ENCODE measurements at places on chromosomes 7 and 10.

DNA sequence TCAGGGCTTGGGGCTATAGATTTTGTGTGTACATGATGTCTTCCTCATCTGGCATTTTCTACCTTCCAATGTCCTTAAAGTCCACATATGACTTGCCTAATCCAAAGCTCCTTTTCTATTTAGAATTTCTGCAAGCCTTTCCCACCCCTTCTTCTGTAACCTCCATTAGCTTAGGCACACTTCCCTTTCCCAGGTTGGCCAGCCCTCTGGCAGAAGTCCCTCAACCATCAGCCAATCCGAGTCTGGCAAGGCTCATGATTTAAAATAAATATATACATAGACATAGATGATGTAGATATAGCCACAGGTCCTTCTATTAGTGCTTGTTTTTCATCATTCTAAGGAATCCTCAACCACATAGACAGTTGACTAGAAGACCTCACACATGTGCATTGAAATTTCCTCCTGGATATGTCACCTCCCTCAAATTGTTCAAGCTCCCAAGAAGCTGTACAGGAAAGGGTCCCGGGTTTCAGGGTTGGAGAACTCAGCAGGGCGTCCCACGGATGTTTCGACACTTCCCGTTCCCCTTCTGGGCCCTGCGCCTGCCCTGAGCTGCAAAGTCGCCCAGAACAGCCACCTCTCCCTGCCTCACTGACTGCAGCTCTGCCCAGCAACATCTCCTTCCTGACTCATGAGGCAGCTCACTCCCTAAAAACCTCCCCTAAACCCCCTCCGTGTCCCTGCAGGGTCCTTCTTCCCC, 20.4 kb upstream of the PIK3AP1 start:
- no peak for DNase-seq

DNA sequence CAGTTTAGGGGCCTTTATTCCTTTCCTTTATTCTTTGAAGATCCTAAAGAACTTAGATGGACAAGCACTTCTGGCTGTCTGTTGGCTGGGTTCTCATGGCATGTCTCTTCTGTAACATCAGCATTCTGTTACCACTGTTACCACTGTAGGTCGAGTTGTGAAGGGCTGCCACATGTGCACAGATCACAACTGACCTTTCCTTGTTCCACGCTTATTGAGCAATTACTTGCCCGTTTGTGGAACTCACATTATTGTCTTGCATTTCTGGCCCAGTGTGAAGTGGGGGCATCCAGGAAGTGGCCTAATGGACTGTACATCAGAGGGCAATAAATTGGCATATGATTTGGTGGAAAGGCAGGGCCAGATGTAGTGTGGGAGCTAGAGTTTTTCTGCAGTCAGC, 23.7 kb downstream of the GBF1 start:
- no peak for DNase-seq

DNA sequence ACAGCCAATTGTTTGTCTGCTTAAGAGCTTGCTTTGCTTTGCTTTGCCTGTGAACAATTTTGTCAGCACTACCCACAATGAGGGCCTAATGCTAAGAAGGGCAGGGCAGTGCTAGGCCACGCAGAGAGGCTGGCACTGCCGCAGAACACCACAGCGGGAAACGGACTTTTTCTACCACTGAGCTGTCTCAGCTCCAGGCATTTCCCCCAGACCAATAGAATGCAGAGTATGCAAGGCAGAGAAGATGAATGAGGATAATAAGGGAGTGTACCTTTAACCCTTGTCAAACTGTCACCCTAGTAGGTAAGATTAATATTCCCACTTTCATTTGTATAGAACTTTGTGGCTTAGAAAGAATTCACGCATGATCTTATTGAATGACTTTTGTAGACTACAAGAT, 104.5 kb downstream of the SH3PXD2A start:
- DNase-seq, result no peak

GRCh38 chr7:104650991-104651640, 322.7 kb downstream of the LHFPL3 start:
- DNase-seq, result no peak

GRCh38 chr7:124996778-124997177, 67.2 kb upstream of the POT1 start:
- no peak for DNase-seq

DNA sequence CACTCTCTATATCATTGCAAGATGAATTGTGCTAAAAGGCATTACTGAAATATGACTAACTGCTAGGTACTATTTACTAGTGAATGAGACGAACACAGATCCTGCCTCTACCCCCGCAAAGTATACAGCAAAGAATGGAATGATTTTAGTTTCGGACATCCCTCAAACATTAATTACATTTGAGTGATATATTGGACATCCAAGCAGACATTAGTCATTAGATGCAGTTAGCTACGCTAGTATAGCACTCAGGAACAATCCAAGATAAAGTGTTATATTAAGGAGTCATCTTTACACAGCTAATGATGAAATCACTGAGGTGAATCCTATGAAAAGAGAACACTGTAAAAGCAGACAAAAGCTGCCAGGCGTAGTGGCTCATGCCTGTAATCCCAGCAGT, 7.3 kb upstream of the TAF3 start:
- no peak for DNase-seq

- DNase-seq, result no peak
These were observed 36.3 kb downstream of the SUFU start for GRCh38 chr10:102540023-102540422.

DNA sequence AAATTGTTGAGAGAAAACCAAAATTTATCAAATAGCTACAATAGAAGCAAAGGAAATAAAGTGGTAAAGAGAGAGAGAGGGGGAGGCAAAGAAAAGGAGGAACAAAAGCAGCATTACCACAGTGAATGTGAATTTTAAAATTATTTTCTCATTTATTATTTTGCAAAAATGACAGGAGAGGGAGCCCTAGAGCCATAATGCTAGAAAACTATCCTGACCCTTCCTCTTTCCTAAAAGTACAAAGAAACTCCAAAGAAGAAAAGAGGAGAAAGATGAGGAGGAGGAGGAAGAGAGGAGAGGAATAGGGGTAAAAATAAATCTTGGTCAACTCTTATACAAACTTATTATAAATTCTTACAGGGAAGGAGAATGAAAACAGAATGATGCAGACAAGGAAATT, 921.5 kb downstream of the NRG3 start:
- DNase-seq, result no peak

- DNase-seq, result no peak
These were observed 223.5 kb upstream of the PHYHIPL start for GRCh38 chr10:58952747-58953466.

DNA sequence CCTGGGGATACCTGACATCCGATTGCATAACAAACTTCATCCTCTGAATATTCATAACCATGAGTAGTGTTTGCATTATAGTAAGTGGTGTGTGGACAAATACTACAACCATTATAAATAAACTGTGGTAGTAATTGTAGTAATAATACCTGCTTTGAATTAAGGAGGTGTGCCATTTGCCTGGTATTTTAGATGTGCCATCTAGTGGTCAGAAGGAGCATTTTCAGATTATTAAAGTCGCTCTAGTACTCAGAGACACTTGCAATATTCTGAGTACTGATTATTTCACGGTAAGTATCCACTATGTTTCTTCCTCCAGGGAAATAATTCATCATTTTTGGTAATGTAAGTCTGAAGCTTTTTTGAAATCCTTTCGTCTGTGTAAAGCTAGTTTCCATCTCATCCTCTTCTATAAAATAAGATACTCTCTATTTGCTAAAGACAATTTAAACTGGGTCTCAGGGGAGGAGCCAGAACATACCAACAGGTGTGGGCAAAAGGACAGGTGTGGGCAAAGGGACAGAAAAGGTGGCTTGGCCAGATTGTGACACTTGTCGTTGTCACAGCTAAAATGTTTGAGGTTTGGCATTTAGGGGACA, 115.3 kb upstream of the WDR11 start:
- DNase-seq, result no peak

DNA sequence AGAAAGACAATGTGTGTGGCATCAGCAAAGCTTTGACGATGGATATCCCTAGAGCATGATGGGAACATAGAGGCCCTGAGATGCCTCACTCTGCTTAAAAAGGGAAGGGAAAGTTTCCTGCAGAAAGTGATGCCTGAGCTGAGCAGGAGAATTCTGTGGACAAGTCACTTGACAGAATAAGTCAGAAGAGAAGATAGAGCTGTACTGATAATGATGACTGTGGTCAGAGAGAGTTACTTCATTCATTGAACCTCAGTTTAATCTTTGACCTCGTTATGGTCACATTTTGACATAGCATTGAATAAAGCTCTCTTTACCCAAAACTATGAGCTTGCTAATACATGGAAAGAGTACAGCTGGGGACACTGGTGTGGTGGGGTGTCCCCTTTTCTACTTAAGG, 7.6 kb downstream of the CUBN start:
- DNase-seq, result no peak

- no peak for DNase-seq
These were observed 53.4 kb upstream of the KIF5B start for GRCh38 chr10:32109603-32110002.

- DNase-seq, result no peak
These were observed 219.0 kb upstream of the MEOX2 start for GRCh38 chr7:15905251-15906040.

DNA sequence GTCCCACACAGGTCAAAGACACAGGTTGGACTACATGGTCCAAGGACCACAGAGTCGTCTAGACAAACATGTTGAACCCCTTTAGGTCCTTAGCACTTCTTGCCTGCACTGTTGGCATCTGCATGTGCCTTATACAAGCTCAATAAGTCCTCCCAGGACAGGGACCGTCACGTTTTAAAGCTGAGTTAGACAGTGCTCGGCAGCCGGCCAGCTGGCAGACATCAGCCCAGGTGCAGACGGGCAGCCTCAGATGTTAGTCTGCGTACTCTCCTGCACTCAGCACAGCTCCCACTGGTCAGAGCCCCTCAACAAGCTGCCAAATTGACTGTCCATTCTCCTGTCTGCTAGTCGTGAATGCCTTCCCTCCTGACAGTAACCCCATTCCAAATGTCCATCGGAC, 34.9 kb downstream of the PARP12 start:
- DNase-seq, result no peak

DNA sequence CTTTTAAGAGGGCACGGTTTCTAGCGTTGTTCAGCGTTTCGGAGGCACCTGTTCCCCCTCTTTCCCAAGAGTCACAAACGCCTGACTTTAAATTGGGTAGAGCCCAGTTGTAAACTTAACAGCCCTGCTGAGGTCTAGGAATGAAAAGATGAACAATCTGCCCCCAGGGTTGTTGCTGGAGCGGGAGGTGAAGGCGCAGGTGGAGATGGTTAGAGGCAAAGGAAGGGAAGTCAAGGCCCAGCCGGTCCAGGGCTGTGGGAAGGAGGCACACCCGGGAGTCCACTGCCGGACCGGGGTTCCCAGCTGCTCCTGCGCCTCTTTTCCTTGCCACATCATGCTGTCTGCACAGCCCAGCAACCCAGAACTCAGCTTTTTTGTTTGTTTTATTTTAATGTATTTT, 770 bp downstream of the PRXL2A start:
- DNase-seq, result no peak

- DNase-seq, result no peak
These were observed 57.8 kb upstream of the RAB18 start for GRCh38 chr10:27446091-27446918.

GRCh38 chr7:105764506-105764905, 111.9 kb downstream of the ATXN7L1 start:
- no peak for DNase-seq

GRCh38 chr7:123075838-123076467, 80.5 kb upstream of the TAS2R16 start:
- DNase-seq, result no peak

DNA sequence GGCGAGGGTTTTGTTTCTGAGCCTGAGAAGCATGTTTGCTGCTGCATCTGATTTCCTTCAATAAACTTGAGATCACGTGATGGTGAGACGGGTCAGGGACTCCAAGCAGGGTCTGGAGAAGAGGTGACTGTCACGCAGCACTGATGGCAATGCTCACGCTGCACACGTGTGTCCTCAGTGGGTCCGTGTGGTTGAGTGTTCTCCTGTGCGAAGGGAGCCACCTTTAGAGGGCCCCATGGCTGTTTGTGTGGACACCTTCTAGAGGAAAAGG, 100.4 kb downstream of the WDR37 start:
- no peak for DNase-seq

DNA sequence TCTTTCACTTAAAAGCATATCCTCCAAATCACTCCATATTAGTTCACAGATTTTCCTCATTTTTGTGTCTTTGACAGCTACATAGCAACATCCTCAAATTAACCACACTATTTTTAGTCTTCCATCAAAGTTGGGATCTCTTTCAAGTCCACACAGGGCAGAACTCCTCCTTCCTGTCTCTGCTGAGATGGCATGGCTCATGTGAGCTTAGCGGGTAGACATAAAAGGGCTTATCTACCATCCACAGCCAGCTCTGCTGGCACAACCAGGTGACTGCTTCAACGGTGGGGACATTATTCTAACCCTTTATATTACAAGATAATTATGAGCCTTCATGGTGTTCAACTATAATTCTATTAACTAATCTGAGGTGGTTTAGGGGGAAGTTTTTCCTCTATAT, 35.5 kb downstream of the ICA1 start:
- DNase-seq, result no peak

GRCh38 chr10:99941942-99942820, 67.6 kb downstream of the DNMBP start:
- no peak for DNase-seq

GRCh38 chr7:94206295-94206694, 188.4 kb upstream of the COL1A2 start:
- no peak for DNase-seq

- no peak for DNase-seq
These were observed 46.8 kb downstream of the NPVF start for GRCh38 chr7:25181532-25181931.

- DNase-seq, result no peak
These were observed 111.5 kb downstream of the PLXNA4 start for GRCh38 chr7:132464740-132465139.

- DNase-seq, result no peak
These were observed 34.8 kb downstream of the MDFIC start for GRCh38 chr7:114956702-114957101.

DNA sequence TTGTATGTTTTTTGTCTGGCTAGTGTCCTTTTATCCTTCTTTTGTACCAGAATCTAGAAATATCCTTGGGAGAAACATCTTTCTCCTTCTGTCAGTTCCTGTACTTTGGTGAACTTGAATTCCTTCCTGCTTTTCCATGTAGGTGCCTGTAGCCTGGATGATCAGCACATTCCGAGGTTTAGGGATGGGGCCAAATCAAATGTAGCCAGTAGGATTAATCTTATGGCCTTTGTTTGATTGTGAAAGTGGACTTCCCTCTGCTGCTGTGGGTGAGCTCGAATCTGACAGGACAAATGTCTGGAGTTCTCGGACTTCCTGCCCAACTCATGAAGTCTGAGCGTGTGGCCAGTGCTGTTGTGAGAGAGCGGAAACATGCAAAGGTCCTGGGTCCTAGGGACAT, 33.2 kb upstream of the NAMPT start:
- DNase-seq, result no peak

GRCh38 chr7:52708846-52709245, 326.6 kb upstream of the POM121L12 start:
- no peak for DNase-seq

GRCh38 chr10:119166118-119166500, 595 bp upstream of the SFXN4 start:
- DNase-seq, result no peak

- no peak for DNase-seq
These were observed 10.4 kb downstream of the TNS3 start for GRCh38 chr7:47571331-47572093.
